Stimulated activated CD8-positive, alpha-beta memory T cell treated with anti-CD3 and anti-CD28 coated beads, Interleukin-15, amount 100 ng/mL, for 1 hour (primary cell): ENCODE measurements at places on chromosomes 11 and 22.
A peak's percentile ranks its signal among the peaks of the same experiment; 100 is the strongest.

DNA sequence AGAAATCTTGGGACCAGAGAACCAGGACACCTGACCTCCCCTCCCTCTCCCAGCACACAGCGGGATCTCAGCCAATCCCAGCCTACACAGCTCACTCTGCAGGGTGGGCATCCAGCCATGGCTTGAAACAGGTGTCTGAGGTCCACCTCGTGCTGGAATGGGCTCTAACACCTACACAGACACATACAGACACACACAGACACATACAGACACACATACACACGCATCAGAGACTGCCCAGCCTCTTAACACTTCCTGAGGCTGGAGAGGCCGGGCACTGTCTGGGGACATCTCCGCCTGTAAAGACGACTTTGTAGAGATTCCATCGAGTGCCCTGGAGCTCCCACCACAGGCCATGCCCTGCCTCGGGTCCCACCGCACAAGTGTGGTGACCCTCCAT, 36.7 kb downstream of the CAPN1 start:
- no peak for DNase-seq

- DNase-seq: no peak
Observed at GRCh38 chr11:134339756-134340155, 8.0 kb downstream of the GLB1L2 start.

DNA sequence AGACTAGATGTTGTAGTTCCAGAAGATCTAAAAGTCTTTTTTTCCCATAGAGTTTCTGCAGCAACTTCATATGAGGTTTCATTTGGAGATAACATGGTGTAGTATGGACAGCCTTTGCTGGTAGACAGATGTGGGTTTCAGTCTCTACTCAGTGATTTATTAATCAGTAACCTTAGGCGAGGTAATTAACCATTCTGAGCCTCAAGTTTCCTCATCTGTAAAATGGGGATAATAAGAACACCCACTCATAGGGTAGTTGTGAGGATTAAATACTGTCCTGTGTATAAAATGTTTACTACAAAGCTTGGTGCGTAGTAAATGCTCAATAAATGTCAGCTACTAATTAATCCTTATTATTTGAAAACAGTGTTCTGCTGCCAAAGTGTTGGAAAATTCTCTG, 16.8 kb downstream of the POU2F3 start:
- no peak for DNase-seq

DNA sequence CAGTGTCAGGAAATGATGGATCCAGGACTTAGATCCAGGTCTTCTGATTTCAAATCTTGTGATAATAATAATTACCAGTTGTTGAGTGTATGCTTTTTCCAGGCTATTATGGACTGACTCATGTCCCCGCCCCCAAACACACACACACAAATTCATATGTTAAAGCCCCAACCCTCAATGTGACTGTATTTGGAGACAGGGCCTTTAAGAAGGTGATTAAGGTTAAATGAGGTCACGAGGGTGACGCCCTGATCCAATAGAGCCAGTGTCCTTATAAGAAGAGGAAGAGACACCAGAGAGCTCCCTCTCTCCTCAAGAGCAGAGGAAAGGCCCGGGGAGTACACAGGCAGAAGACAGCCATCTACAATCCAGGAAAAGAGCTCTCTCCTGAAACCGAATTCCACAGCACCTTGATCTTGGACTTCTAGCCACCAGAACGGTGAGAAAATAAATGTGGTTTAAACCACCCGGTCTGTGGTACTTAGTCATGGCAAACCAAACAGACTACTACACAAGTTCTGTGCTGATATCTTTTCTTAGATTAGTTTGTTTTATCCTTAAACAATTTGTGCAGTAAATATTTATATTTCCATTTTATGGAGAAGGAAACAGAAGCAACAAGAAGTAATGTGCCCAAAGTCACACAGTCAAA, 8.2 kb downstream of the TMPRSS5 start:
- DNase-seq: no peak

GRCh38 chr22:21450320-21450831, 16.8 kb upstream of the TMEM191C start:
- DNase-seq: no peak

DNA sequence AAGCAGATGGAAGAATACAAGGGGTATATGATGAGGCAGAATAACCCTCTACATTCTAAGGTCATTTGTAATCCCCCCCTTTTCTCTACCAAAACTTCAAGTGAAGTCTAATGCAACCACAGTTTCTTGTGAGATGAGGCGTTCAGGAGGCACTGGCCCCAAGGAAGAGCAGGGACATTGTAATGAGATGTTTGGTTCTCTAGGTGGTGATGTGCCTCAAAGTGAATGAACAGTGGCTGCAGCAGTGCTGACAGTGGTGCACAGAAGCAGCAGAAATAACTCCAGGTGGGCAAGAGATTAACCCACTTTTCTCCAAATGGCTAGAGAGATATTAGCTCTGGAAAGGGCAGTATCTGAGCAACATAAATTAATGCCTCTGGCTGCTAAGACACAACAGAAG, 33.8 kb downstream of the PDGFD start:
- DNase-seq: no peak

- no peak for DNase-seq
Observed at GRCh38 chr11:36300650-36301049, 4.6 kb downstream of the PRR5L start.

- DNase-seq: no peak
Observed at GRCh38 chr22:19182472-19183157, 4.1 kb upstream of the SLC25A1 start.

DNA sequence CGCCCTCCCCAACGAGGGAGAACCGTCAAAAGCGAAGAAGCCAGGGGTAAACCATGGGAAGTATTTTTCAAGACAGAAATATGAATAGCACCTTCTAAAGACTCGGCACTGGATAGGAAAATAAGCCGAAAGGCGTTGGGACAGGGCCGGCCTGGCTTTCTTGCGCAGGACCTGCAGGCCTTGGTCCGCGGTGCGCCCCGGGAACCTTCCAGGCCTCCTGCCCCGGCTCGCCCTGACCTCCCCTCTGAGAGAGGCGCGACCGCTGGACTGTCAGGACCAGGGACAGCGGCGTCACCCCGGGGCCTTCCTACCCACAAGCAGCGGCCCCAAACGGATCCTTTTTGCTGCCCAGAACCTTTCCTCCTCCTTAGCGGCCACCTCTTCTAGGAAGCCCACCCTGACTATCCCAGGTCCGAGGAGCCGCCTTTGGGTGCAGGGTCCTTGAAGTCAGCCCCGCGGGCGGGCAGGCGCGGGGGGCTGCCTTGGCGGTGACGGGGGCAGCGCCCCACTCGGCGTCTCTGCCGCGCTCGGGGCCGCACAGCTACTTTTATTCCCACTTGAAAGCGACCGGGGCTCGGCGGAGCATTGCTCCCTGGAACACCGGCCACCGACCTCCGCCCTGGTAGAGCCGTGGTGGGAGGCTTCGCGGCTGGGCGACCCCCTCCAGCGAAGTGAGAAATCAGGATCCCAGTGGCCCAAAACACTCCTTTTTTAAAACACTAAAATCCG, 650 bp upstream of the MAPK11 start:
- peak; percentile 46 for DNase-seq

GRCh38 chr22:49197505-49197904, 630.2 kb downstream of the BRD1 start:
- DNase-seq: no peak

GRCh38 chr11:113387605-113388211, at the start of gene ANKK1:
Gene ANKK1 (plus strand): TSS chr11:113387779. CDS start chr11:113387885, 106 bp downstream.
- no peak for DNase-seq

GRCh38 chr22:21009638-21010425, 5.1 kb upstream of the P2RX6 start:
- no peak for DNase-seq

GRCh38 chr11:71186806-71187205, 65.6 kb downstream of the SHANK2 start:
- DNase-seq: no peak

- no peak for DNase-seq
Observed at GRCh38 chr11:43736502-43737200, 56.1 kb downstream of the HSD17B12 start.
